ENCODE measurements at places on chromosomes 2 and 18.

- no peak for DNase-seq
Observed at GRCh38 chr18:30039201-30039600, 1003.3 kb downstream of the DSC3 start.

DNA sequence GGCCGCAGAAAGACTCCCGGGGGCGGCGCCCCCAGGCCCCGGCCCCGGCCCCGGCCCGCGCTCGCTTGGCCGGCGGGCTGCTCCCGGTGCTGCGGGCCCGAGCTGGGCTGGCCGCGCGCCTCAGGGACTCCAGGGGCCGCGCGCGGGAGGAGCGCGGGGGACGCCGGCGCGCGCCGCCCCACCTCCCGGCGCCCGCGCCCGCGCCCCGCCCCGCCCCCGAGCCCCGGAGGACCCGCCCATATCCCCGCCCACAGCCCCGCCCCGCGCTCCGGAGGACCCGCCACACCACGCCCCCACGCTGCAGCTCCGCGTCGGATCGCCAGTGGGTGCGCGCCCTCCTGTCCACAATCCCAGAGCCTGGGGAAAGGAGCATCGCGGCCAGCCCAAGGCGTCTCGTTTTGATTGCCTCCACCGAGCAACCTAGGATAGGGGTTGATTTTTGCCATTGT is at the start of gene PARD6G:
Gene PARD6G, minus strand, starts transcription at position 122 of the 449 bp plus-strand sequence. CDS start 166 bp downstream, outside the sequence.
- DNase-seq, result peak; percentile 80

GRCh38 chr2:221517146-221517695 is 54.9 kb downstream of the EPHA4 start:
- DNase-seq, result no peak

GRCh38 chr2:222305516-222306392 is 7.0 kb upstream of the PAX3 start:
- DNase-seq, result no peak

GRCh38 chr2:30139131-30139870 is 7.5 kb upstream of the YPEL5 start:
- peak; percentile 48 for DNase-seq

DNA sequence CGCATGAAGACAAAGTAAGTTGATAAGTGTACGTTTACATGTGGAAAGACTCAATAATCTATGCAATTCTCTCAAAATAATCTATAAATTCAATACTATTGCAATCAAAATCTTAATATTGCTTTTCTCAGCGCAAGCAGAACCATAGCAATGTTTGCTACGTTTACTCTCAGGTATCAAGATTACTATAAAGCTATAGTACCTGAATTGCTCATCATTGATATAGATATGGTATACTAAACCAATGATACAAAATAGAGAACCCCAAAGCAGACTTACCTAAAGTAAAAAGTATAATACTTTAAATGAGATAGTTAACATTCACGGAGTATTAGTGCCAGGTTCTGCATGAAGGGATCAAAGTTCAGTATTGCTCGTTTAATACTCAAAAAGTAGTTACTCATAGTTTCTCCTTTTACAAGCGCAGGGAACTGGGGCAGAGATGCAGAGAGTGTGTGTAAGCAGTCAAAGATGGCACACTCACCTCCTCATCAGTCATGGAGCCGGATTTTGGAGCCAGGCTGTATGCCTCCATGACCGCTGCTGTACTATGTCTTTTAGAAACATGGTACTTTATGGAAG is 391.0 kb upstream of the ID2 start:
- no peak for DNase-seq

All from RPMI8226 (cell line).